ENCODE measurements at places on chromosomes 16 and 17.

- no peak for DNase-seq
Measured at GRCh38 chr17:2083613-2084035, 28.7 kb downstream of the HIC1 start.

DNA sequence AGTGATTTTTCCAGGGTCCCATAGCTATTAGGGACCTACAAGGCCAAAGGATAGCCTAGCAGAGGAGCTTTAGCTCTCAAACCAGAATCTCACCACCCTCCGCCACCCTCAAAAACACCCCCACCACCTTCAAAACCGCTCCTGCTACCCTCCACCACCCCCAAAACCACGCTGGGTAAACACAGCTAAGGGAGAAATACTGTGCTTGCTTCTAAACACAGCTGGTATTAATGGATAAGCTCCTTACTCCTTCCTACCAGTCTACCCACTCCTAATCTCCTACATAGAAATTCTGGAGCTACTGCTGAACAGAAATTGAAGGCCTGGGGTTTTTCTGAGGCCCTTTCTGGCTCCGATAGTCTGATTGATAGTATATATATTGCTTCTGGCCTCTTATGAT, 2.2 kb upstream of the LPCAT2 start:
- DNase-seq: no peak

- no peak for DNase-seq
Measured at GRCh38 chr17:41294016-41294415, 8.6 kb downstream of the KRTAP29-1 start.

- DNase-seq: no peak
Measured at GRCh38 chr17:33469911-33470310, 176.8 kb upstream of the ASIC2 start.

DNA sequence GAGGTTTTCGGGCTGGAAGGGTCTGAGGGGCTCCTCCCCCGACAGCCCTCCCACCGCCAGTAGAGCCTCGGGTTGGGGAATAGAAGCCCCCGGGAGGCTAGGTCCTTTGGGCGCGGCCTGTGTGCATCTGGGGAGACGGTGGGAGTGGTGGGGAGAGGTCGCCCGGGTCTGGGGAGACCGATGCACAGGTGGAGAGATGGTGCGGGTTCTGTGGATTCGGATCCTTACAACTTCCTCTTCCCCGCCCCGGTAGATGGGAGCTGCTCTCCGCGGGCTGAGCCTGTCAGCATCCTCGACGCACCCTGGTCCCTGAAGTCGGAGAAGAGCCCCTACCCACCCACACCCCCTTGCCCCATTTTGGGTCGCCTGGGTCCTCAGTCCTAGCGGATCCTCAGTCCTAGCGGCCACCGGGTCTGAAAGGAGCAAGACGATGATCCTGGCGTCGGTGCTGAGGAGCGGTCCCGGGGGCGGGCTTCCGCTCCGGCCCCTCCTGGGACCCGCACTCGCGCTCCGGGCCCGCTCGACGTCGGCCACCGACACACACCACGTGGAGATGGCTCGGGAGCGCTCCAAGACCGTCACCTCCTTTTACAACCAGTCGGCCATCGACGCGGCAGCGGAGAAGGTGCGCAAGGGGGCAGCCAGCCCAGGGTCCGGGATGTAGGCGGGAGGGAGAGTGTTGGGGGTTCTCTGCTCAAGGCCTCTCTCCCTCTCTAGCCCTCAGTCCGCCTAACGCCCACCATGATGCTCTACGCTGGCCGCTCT, 790 bp downstream of the BCKDK start:
- no peak for DNase-seq

- peak; percentile 1 for DNase-seq
Measured at GRCh38 chr17:49315551-49316257, 46.3 kb downstream of the ZNF652 start.

GRCh38 chr17:66941773-66942450, 22.6 kb upstream of the CACNG4 start:
- no peak for DNase-seq

DNA sequence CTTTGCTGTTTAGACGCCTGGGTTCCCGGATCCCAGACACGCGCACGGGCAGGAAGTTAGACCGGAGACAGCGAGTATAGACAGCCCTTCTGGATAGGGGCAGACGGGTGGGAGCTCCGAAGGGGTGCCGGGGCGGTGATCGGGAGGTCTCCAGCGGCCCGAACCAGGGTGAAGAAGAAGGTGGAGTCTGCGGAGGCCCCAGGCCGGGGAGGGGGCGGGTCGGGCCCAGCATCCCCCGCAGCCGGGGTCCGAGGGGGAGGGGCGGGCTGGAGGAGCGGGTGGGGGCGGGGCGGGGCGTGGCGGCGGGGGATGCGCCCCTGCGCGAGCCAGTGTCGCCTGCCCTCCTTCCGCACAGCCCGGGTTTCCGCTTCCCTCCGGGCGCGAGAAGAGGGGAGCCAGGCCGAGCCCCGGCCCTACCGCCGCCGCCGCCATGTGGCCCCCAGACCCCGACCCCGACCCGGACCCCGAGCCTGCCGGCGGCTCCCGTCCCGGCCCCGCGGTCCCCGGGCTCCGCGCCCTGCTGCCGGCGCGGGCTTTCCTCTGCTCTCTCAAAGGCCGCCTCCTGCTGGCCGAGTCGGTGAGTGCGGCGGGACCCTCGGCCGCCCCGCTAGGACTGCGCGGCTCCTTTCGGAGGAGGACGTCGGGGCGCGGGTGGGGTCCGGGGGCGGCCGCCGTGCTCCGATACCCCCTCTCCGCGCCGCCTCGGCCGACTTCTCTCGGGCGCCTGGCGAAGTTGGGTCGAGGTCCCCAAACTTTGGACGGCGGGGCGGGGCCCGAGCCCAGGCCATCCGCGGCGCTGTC, at the start of gene CMTM3:
Gene CMTM3 (plus strand): TSS at position 329 of the 801 bp plus-strand sequence. CDS start 102 bp downstream, at position 431.
- DNase-seq: no peak

- DNase-seq: no peak
Measured at GRCh38 chr16:52671590-52671989, 124.6 kb upstream of the TOX3 start.

- no peak for DNase-seq
Measured at GRCh38 chr16:87350681-87351319, 32.8 kb downstream of the FBXO31 start.

DNA sequence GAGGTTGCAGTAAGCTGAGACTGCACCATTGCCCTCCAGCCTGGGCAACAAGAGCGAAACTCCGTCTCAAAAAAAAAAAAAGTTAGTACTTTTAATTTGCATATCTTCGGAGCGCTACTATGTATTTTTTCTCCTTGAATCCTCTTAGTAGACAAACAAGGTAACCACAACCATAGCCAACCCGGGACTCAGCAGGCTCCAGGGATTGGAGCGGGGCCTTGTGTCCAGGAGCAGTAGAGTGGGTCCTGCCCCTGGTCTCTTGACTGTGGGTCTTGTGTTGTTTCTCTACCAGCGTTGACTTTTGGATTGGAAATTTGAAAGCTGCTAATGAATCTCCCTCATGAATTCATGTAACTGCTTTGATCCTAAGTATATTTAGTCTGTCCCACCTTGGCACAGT, 32.3 kb downstream of the PRMT7 start:
- no peak for DNase-seq

- no peak for DNase-seq
Measured at GRCh38 chr17:9221147-9221921, 200.0 kb downstream of the NTN1 start.

DNA sequence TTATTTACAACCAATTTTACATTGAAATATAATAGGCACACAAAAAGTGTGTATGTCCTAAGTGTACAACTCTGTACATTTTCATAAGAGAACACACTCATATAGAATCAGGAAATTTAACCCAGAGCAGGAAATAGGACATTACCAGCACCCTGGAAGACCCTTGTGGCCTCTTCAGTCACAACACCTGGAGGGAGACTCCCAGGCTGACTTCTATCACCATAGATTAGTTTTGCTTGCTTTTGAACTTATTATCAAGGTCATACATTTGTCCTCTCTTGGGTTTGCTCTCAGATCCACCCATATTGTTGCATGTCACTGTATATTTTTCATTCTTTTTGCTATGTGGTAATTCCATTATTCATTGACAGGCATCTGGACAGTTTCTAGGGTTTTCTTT, 5.8 kb downstream of the RIPOR1 start:
- DNase-seq: no peak

DNA sequence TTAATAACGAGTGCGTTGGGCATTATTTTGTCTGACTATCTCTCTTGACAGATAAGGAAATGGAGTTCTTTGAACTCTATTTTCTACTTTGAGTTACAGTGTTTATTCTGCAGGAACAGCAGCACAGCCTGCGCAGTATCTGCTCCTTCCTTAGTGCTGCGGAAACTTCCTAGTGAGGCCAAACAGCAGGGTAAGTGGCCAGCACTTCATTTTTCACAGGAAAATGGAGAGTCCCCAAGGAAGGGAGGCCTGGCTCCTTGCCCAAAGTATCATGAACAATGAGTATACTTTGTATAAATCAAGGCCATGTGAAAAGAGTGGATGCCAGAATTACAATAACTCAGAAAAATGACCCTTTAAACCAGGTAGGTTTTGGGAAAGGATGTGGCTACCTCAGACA, 140.6 kb downstream of the VPS53 start:
- DNase-seq: no peak

DNA sequence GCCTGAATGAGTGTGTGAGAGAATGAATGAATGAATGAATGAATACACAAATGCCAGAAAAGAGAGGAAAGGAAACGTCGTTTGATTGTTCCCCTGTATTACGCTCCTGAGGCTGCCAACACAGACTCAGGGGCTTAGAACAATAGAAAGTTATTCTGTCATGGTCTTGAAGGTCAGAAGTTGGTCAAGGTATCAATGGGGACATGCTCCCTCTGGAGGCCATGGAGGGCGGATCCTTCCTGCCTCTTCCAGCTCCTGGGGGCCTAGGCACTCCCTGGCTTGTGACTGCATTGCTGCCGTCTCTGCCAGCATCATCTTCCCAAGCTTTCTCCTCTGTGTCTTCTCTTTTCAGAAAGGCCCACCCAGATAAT, 1.5 kb upstream of the SLC38A8 start:
- no peak for DNase-seq

GRCh38 chr17:62064029-62064790, 868 bp downstream of the MED13 start:
- DNase-seq: no peak

DNA sequence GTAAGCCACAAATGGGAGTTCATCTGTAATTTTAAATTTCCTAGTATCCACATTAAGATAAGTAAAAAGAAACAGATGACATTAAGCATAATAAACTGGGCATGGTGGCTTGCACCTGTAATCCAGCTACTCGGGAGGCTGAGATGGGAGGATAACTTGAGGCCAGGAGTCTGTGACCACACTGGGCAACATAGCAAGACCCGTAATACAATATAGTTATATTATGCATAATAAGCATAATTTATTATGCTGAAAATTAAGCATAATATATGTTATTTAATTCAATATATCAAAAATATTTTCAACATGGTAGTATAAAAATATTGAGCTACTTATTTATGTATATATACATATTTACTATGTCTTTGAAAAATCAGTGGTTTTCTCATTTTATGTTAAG, 48.2 kb downstream of the RNF135 start:
- DNase-seq: no peak

GRCh38 chr17:48426019-48426665, 3.9 kb downstream of the SKAP1 start:
- no peak for DNase-seq

GRCh38 chr17:53100126-53100525, 722.6 kb upstream of the KIF2B start:
- DNase-seq: no peak

GRCh38 chr17:47934856-47935255, 6.5 kb upstream of the PNPO start:
- DNase-seq: no peak

DNA sequence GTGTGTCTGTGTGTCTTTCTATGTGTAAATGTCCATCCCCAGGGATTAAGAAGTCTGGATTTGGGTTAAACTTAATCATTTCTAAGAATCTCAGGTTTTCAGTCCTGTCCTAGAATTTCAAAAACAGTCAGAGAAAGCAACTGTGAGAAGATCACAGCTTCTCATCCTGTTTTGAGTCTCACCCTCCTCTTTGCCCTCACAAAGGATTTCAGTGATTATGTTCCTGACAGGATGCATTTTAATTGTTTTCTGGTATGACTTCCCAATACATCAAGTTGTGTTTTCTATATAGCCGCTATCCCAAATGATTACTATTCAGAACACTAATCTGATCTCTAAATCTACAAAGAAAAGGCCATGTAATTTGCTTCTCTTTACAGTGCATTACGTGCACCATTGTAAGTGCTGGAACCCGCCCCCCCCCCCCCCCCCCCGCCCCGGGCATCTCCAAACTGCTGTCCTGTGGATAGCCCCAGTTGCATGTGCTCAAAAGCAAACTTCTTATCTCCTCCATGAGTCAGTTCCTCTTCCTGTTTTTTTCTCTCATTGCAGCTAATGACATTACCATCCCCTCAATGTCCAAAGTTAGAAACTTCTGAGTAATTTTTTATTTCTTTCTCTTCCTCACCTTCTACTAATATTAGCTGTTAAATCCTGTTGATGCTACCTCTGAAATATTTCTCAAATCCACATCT, 73.9 kb downstream of the CDH13 start:
- DNase-seq: no peak

GRCh38 chr17:28117304-28117703, 74.8 kb downstream of the NLK start:
- no peak for DNase-seq

GRCh38 chr16:7602291-7602950, 269.8 kb downstream of the RBFOX1 start:
- DNase-seq: no peak

DNA sequence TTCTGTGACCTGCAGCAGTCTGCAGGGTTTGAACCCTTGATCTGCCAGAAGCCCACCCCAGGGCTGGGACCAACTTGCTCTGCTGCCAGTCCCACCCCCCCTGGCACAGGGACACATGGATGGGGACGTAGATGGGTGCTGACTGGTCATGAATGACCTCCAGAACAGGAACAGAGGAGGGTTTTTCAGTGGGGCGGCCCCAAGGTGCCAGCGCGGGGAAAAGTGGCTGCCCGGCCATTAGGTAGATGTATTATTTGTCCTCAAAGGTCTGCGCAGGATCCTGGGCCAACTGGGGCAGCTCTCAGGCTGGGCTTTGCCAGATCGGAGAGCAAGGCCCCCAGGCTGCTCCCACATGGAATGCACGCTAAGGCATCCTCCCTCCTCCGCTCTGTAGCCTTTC, 265.2 kb upstream of the TNRC6C start:
- DNase-seq: no peak

DNA sequence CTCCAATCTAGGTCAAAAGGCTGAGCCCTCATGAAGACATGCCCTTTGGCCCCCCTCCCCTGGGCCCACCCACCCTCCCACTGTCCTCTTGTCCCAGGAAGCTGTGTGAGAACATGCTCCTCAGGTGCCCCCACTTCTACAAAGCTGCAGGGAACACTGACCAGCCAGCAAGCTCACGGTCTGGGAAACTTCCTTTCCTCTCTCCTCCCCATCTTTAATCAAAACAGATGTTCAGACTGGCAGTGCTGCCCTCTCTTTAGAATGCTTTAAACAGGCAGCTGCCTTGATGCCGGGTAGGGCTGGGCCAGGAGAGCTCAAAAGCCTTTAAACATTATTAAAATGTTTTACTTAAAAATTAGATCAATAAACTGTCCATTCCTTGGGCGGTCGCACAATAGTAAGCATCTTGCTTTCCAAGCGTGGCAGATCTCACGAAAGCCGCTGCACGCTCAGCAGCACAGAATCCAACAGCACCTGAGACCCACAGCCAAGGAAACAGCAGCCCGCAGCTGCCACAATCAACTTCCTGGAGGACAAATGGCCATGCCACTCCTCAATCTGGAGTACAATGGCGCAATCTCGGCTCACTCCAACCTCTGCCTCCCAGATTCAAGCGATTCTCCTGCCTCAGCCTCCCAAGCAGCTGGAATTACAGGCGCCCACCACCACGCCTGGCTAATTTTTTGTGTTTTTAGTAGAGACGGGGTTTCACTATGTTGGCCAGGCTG, 399.2 kb downstream of the SLC39A11 start:
- no peak for DNase-seq

- no peak for DNase-seq
Measured at GRCh38 chr16:9334103-9334502, 242.7 kb downstream of the HAPSTR1 start.

Data from NCI-H187 (cell line).